Large intestine (tissue), 12 donors: ENCODE measurements at places on chromosomes 4 and X. TPM values are rescaled to one million over a fixed set of nuclear protein-coding genes. Genes with fewer than 3 reads are reported as not detected.

The EPGN gene
- polyA plus RNA-seq, result 0.12 TPM

The GPC3 gene
- polyA plus RNA-seq, result 75.8 TPM

The MAP7D2 gene
- 4.1 TPM for polyA plus RNA-seq

The SRPX2 gene
- 6.1 TPM for polyA plus RNA-seq

The ANAPC10 gene
- 18.7 TPM for polyA plus RNA-seq

The HSFX1 gene
- 3.1 TPM for polyA plus RNA-seq

The NCAPG gene
- 11.3 TPM for polyA plus RNA-seq

The MAGEC3 gene
- 0.12 TPM for polyA plus RNA-seq

The SLC10A4 gene
- 2.0 TPM for polyA plus RNA-seq
